Stimulated activated CD8-positive, alpha-beta memory T cell treated with anti-CD3 and anti-CD28 coated beads, Interleukin-4, amount 100 ng/mL, for 1 hour (primary cell): ENCODE measurements at places on chromosomes 5 and 9.

DNA sequence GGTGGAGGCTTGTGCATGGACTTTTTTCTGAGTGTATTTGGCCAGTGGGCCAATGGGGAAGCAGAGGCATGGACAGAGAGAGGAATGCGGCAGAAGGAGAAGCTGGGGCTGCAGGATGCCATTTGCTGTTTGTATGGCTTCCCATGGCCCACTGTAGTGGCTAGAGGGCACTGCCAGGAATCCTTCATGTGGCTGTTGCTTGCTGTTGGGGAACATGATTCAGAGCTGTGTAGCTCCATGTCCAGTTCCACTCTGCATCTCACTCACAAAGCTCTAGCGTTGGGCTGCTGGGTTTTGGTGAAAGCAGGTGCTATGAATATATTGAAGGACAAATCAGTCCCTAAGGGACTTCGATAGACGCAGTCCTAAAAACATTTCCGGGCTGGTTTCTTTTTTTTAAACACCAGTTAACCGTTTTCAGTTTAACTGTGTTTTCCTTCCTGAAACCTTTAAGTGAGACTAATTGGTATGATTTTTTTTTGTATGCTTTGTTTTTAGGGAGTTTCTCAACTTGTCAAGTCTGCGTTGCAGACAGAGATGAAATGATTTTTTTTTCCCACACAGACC is 51.3 kb downstream of the SLC22A5 start:
- DNase-seq: no peak

- no peak for DNase-seq
Observed at GRCh38 chr9:14242150-14242805, 71.7 kb downstream of the NFIB start.

- DNase-seq: no peak
Observed at GRCh38 chr5:111494355-111494999, 17.9 kb downstream of the STARD4 start.

DNA sequence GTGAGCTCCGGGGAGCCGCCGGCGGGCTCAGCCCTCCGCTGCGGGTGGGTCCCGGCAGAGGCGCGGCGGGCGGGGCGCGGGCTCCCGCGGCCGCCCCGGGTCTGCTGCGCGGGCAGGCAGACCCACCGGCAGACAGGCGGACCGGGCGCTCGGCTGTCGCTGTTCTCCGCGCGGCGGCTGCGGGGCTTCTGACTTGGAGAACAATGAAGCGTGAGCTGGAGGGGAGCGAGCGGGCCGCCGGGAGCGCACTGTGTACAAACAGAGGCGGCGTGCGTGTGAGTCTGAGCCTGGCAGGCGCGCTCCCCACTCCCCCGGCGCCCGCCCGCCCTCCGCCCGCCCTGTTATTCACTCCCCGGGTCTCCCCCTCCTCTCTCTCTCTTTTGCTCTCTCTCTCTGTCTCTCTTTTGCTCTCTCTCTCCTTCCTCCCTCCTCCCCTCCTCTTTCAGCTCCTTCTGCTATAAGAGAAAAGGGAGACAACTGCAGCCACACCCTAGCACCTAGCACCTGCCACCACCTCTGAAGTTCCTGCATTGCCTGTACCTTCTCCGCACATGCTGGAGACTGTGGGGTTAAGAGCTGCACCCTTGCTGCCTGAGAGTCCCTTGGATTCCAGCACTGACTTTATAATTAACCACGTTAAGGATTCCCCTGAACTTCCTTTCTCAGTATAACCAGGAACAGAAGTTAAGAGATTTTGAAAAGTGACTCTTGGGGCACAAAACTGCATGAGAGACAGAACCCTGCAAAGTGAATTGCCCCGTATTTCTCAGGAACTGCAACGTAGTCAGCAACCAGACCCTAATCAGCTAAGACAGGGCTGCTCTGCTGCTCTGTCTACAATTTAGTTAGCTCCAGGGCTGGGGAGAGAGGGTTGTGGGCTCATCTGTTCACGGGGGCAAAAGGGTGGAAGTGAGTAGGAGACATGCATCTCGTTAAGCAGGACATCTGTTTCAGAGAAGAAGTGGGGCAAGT is at the start of gene EDIL3:
Gene EDIL3 (minus strand): TSS at position 277 of the 972 bp plus-strand sequence. CDS start 506 bp downstream, outside the sequence.
- no peak for DNase-seq

DNA sequence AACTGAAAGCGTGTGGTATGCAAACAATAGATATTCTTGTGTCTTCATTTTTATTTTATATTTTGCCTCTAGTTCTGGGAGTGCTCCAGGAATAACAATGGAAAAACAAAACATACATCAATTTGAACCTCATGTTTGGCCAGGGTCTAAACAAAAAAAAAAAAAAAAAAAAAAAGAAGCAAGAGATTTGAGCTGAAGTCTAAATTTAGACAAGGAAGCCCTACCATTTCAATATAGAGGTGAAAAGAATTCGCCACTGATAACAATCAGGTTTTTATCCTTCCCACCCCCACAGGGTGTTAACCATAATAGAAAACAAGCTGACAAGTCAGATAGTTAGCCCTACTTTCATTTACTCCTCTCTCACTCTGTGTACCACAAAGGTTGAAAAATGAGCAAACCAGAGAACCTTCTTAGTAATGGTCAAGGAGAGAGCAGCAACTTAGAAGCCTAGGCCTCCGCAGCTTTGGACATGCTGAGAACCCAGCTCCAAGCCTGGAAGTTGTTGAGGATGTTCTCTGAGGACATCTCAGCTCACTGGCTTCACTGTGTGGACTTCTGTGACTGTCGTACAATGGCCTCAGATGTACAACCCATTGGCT is 118.2 kb upstream of the HMHB1 start:
- no peak for DNase-seq

- DNase-seq: no peak
Observed at GRCh38 chr5:62296998-62297397, 9.0 kb upstream of the KIF2A start.

DNA sequence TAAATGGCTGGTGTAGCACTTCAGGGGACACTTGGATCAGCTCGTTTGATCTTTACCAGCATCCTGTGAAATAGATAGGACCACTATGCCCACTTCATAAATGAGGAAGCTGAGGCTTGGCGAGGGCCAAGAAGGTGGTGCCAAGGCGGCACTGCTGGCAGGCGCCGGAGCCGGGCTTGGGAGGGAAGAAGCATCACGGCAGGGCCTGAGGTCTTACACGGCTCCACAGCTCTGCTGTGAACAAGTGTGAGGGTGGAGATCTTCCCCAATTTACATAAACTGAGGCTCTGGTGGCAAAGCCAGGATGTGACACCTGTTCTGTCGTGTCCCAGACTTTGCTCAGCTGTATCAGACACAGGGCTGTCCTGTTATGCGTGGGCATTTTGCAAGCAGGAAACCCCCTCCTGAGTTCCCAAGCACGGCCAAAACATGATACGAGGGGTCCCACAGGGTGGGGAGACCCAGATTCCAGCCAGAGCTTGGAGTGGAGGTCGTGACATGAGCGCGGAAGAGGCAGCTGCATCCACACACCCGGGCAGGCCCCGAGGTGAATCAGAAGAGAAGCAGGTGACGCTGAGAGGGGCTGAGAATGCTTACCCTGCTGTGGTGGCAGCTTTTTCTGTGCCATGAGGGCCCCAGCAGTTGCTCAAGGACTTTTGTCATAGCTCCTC is 117.5 kb upstream of the BOD1 start:
- no peak for DNase-seq

- no peak for DNase-seq
Observed at GRCh38 chr5:108581026-108581425, 166.7 kb upstream of the FER start.

DNA sequence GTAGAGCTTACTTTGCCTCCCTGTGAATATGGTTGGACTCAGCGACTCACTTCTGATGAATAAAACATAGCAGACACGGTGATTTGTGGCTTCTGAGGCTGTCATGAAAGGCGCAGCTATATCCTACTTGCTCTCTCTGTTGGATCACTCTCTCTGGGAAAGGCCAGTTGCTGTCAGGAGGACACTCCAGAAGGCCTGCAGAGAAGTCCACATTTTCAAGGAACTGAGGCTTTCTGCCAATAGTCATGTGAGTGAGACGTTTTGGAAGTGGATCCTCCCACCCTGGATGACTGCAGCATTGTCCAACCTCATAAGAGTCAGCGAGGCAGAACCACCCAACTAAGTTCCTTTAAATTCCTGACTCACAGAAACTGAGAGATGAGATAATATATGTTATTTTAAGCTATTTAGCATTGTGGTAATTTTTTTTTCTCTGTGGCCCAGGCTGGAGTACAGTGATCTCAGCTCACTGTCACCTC is 156.0 kb upstream of the MAST4 start:
- no peak for DNase-seq

DNA sequence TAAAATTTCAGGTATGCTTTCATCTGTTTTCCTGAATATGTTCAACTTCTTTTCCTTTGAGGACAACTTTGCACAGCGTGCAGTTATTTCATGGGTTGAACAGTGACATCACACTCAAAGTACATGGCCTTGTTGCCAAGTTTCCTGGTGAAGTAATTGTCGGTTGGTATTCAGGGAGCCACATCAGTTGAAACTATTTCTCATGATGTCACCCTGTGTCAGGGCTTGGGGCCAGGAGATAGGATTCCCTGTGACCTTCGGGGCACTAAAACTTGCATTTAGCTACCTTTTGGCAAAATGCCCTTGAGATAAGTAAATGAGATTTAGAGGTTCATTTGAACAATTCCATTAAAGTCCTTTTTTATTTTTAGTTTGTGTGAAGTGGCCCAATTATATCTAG is 383.9 kb downstream of the SH3GL2 start:
- DNase-seq: no peak

- no peak for DNase-seq
Observed at GRCh38 chr5:179245031-179245430, 100.2 kb downstream of the ADAMTS2 start.

DNA sequence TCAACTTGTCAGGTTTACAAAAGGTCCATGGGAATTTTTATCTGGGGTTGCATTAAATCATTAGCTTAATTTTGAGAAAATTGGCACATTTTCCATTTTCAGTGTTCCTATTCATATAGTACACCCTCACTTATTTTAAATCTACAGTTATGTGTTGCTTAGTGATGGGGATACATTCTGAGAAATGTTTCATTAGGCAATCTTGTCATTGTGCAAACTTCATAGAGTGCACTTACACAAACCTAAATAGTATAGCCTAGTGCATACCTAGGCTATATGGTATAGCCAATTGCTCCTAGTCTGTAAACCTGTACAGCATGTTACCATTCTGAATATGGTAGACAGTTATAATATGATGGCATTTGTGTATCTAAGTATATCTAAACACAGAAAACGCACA is 19.8 kb upstream of the FAM151B start:
- DNase-seq: no peak

DNA sequence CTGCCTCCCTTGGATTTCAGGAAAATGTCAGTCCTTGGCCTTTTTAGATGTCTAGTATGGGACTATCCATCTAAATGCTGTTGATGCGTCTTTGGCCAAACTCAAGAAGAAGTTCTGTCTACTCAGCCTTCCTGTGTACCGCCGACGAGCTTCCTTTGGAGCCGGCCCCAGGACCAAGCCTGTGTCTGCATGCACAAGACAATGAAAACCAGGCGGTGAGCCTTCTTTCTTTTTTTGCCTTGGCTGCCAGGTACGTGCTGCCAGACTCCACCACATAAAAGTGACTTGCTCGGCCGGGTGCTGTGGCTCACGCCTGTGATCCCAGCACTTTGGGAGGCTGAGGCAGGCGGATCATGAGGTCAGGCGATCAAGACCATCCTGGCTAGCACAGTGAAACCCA is 6.0 kb upstream of the NEURL1B start:
- DNase-seq: no peak

DNA sequence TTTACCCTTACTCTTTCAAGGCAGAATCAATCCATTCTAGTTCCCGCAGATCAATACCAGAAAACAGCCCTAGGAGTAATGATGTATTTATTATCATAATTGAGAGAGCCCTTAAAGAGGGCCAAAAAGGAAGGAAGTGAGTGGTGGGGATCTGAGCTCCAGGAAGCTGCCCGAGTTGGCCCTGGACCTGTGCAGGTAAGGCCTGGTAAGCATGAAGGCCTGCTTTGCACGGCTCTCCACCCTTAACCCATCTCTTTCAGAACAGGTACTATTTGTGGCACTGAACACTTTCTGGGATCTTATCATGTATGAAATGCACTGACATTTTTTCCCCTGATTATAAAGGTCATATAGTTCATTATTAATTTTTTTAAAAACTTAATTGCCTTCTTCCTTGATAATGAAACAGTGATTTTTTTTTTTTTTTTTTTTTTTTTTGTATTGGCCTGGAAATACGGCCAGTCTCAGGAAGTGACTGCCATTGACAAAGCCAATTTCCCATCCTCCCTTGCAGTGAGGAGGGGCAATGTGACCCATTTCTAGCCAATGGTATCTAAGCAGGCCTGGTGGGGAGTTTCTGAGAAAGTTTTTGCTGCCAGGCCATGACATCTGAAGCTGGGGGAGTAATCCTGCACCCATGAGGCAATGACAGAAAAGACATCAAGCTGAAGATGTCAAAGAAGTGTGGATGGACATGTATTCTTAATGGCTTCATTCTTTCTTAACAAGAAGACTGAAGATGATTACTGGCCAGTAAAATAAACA is 6.3 kb upstream of the MVB12B start:
- no peak for DNase-seq

- no peak for DNase-seq
Observed at GRCh38 chr5:85813146-85813545, 804.6 kb upstream of the COX7C start.

DNA sequence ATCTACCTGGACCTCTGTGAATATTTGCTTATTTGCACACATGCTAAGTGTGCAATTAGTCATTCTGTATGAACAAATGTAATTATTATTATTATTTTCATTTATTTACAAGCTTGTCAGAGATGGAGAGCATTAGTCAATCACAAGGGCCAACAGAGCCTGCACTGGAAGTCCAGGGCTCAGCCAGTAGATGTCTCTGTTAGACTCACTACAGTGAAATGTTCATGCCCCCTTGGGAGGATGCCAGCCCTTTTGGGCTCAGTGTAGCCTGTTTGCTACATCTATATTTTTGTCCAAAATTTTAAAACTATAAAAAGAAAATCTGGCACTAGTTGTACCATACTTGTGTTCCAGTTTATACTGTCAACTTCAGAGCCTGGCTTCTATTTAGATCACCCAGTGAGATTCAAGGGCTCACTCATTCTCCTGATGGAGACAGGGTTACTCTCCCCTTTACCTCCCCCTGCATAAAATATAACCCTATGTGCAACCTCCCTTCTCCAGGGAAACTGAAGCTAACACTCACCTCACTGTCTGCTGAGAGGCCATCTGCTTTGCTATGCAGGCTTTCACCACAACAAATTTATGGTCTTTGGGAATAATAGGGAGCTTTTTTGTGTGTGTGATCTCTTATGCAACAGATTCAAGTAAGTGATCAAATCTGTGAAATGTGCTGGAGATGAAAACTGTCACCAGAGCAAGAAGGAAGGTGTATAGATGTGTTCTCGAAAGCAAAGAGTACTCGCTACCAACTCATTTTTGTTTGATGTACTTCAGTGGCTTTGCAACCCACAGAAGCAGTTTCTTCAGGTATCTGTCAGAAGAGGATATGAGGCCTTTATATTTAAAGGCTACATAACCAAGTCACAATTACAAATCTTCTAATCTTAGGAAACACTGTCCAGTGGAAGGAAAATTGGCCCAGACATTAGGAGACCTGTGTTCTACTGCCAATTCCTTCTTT is 99.9 kb upstream of the TLE4 start:
- no peak for DNase-seq
